Temporal lobe (tissue), 4 donors: ENCODE measurements at places on chromosomes 16 and 17. TPM values are rescaled to one million over a fixed set of nuclear protein-coding genes. Genes with fewer than 3 reads are reported as not detected.

Gene KIF19
- under 0.01 TPM for total RNA-seq

Gene JMJD8
- total RNA-seq: 15.5 TPM

Gene RPRML
- 4.2 TPM for total RNA-seq

Gene PRR15L
- total RNA-seq: not detected
